ENCODE measurements at places on chromosomes 3 and 15. TPM values are rescaled to one million over a fixed set of nuclear protein-coding genes. Genes with fewer than 3 reads are reported as not detected.

Gene CAPN7
- 49.9 TPM for polyA plus RNA-seq

Gene LEKR1
- 1.3 TPM for polyA plus RNA-seq

Gene WDR76
- 12.6 TPM for polyA plus RNA-seq

Gene HHATL
- 0.54 TPM for polyA plus RNA-seq

Gene NR2E3
- 0.99 TPM for polyA plus RNA-seq

Gene STRA6
- polyA plus RNA-seq, result 35.0 TPM

Gene LRRIQ4
- polyA plus RNA-seq, result not detected

Gene STX19
- not detected for polyA plus RNA-seq

Gene TMEM45A
- polyA plus RNA-seq, result 20.7 TPM

Gene MAN2C1
- polyA plus RNA-seq, result 232 TPM

Data from renal pelvis (tissue), 12 donors.